ENCODE measurements at places on chromosomes 7 and 10. TPM values are rescaled to one million over a fixed set of nuclear protein-coding genes. Genes with fewer than 3 reads are reported as not detected.

GRCh38 chr7:103691291-103691690, 245.3 kb upstream of the SLC26A5 start:
- H3K36me3 ChIP-seq, result no peaks in the 10 kb centered on the region
- DNase-seq, result no peak
- no peak overlapping the region for H3K4me3 ChIP-seq
- H3K4me1 ChIP-seq, result no peaks in the 10 kb centered on the region
- no peak overlapping the region for H3K27ac ChIP-seq
- no peaks in the 10 kb centered on the region for H3K27me3 ChIP-seq

DNA sequence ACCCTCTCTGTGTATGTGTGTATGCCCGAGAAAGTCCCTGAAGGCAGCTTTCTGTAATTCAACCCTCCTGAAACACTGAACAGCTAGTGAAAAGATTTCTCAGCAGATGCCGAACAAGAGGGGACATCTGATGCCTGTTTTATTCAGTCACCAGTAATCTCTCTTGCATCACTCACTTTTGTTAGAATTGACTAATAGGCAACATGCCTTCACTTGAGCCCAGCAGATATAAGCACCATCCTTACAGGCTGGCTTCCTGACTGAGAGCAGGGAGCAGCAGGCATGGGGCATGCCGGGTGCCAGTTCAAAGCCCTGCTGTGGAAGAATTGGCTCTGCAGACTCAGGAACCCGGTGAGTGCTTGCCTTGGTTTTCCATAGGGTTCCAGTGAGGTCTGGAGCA, at the start of gene ABCA13:
TSS of gene ABCA13 (plus strand) at position 257 of the 400 bp plus-strand sequence. CDS start at position 283, 26 bp downstream.
- H3K36me3 ChIP-seq, result no peaks in the 10 kb centered on the region
- H3K27me3 ChIP-seq, result no peaks in the 10 kb centered on the region
- H3K4me1 ChIP-seq, result no peaks in the 10 kb centered on the region
- H3K4me3 ChIP-seq, result no peak within 1 kb of the TSS

DNA sequence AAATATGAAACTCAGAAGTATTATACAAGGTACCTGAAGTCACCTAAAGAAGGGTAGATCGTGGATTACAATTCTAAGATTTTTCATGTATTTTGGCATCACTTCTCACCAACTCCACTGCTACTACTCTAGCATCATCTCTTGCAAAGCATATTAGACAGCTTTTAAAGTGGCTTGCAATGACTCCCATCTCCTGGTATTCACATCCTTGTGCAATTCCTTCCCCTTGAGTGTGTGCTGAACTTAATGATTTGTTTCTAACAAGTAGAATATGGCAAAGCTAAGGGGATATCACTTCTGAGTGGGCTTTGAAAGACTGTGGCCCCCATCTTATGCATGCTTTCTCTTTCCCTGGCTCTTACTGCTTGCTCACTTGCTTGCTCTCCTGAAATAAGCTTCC, 280.2 kb downstream of the SNX13 start:
- H3K4me3 ChIP-seq, result no peak overlapping the region
- H3K27me3 ChIP-seq, result no peaks in the 10 kb centered on the region
- no peaks in the 10 kb centered on the region for H3K4me1 ChIP-seq
- no peak for DNase-seq
- H3K36me3 ChIP-seq, result no peaks in the 10 kb centered on the region

DNA sequence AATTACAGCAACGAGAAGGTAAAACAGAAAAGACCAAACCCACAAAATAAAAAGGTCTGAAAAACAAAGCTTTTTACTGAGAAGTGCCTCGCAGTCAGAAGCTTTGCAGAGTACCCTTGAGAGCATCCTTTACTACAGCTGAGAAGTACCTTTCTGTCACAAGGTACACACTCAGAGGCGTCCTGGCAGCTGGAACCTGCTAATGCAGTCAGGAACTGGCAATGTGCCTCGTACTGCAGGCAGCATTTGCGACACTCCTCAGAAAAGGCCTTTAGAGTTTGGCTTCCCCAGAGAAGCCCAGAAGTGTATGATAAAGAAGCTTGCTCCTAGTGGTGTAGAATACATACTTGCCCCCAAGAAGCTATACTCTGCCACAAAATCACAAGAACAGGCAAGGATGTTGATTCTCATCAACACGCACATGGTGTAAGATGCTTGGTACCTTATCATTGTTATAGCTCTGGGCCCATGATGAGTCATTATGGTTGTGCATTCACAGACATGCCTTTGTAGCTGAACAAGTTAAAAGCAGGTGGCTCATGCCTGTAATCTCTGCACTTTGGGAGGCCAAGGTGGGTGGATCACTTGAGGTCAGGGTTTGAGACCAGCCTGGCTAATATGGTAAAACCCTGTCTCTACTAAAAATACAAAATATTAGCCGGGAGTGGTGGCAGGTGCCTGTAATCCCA, 2.0 kb upstream of the GTPBP4 start:
- no peak overlapping the region for H3K4me3 ChIP-seq
- H3K27ac ChIP-seq, result no peak overlapping the region
- no peak for DNase-seq
- peaks cover 11% of the 10 kb centered on the region for H3K36me3 ChIP-seq

- no peaks in the 10 kb centered on the region for H3K4me1 ChIP-seq
- no peaks in the 10 kb centered on the region for H3K27me3 ChIP-seq
- H3K27ac ChIP-seq, result no peak overlapping the region
- DNase-seq, result no peak
- no peaks in the 10 kb centered on the region for H3K36me3 ChIP-seq
Measured at GRCh38 chr7:117772421-117772820, 100.8 kb downstream of the CTTNBP2 start.

- H3K4me3 ChIP-seq, result no peak overlapping the region
- DNase-seq, result no peak
- H3K27ac ChIP-seq, result no peak overlapping the region
- H3K4me1 ChIP-seq, result no peaks in the 10 kb centered on the region
- H3K36me3 ChIP-seq, result no peaks in the 10 kb centered on the region
Measured at GRCh38 chr7:153521370-153521769, 530.8 kb upstream of the DPP6 start.

- no peaks in the 10 kb centered on the region for H3K36me3 ChIP-seq
- no peak overlapping the region for H3K27ac ChIP-seq
- H3K27me3 ChIP-seq, result no peaks in the 10 kb centered on the region
- no peaks in the 10 kb centered on the region for H3K4me1 ChIP-seq
- no peak overlapping the region for H3K4me3 ChIP-seq
- no peak for DNase-seq
Measured at GRCh38 chr7:51587604-51588003, 271.0 kb upstream of the COBL start.

- H3K36me3 ChIP-seq, result no peaks in the 10 kb centered on the region
- H3K4me3 ChIP-seq, result no peak overlapping the region
- peaks cover 10% of the 10 kb centered on the region for H3K4me1 ChIP-seq
- H3K27me3 ChIP-seq, result no peaks in the 10 kb centered on the region
- H3K27ac ChIP-seq, result no peak overlapping the region
Measured at GRCh38 chr7:35781200-35781701, 19.6 kb upstream of the SEPTIN7 start.

DNA sequence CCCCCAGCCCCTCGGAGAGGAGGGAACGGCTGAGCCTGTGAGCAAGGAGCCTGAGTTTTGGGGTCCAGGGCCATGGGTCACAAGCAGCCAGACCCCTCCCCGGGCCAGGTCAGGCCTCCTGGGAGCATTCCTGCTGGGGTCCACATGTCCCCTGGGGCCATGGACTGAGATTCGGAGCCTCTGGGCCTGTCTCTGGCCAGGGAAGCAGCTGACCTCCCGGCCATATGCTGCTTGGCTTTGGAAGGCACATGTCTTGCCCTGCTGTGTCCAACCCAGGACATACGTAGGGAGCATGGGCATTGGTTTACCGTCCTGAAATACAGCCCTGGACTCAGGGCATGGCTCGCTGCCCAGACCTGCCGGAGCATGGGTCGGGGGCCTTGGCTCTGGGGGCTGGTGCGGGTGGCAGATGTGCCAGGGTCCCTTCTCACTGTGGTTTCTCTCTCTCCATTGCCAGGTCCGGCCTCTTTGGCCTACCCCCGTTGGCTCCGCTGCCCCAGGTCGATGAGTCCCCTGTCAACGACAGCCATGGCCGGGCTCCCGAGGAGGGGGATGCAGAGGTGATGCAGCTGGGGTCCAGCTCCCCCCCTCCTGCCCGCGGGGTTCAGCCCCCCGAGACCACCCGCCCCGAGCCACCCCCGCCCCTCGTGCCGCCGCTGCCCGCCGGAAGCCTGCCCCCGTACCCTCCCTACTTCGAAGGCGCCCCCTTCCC, 7.3 kb downstream of the PWWP2B start:
- H3K27ac ChIP-seq, result no peak overlapping the region
- H3K36me3 ChIP-seq, result no peaks in the 10 kb centered on the region
- no peak for DNase-seq
- no peak overlapping the region for H3K4me3 ChIP-seq
- no peaks in the 10 kb centered on the region for H3K27me3 ChIP-seq

DNA sequence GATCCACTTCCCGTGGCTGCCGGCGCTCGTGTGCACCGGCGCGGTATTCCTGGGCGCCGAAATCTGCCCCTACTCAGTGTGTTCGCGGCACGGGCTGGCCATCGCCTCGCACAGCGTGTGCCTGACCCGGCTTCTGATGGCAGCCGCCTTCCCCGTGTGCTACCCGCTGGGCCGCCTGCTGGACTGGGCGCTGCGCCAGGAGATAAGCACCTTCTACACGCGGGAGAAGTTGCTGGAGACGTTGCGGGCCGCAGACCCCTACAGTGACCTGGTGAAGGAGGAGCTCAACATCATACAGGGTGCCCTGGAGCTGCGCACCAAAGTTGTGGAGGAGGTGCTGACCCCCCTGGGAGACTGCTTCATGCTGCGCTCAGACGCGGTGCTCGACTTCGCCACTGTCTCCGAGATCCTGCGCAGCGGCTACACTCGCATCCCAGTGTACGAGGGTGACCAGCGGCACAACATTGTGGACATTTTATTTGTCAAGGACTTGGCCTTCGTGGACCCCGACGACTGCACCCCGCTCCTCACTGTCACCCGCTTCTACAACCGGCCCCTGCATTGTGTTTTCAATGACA, 1.3 kb downstream of the CNNM1 start:
- no peak for DNase-seq
- H3K4me1 ChIP-seq, result no peaks in the 10 kb centered on the region
- H3K27ac ChIP-seq, result no peak overlapping the region
- no peaks in the 10 kb centered on the region for H3K36me3 ChIP-seq

GRCh38 chr7:129781928-129782817, 170.6 kb downstream of the UBE2H start:
- H3K27ac ChIP-seq, result no peak overlapping the region
- H3K27me3 ChIP-seq, result no peaks in the 10 kb centered on the region
- no peak overlapping the region for H3K4me3 ChIP-seq
- no peak for DNase-seq

DNA sequence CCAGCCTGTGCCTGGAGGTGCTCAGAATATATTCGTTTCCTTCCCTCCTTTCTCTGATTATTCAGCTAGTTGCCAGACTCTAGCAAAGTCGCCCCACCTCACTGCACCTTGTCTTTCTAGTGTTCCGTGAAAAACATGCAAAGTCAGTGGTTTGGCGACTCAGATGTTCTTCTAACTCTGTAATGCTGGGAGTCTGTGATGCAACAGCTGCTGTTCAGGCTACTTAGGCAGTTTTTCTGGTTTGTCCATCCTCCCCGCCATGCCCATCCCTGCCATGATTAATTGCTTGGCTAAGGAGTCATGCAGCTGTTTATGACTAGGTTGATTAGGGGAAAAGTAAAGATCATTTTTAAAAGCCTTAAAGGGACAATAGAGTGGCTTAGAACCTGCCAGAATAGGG, 99.4 kb downstream of the MTPN start:
- H3K27me3 ChIP-seq, result no peaks in the 10 kb centered on the region
- H3K4me3 ChIP-seq, result no peak overlapping the region
- no peak overlapping the region for H3K27ac ChIP-seq
- no peak for DNase-seq

DNA sequence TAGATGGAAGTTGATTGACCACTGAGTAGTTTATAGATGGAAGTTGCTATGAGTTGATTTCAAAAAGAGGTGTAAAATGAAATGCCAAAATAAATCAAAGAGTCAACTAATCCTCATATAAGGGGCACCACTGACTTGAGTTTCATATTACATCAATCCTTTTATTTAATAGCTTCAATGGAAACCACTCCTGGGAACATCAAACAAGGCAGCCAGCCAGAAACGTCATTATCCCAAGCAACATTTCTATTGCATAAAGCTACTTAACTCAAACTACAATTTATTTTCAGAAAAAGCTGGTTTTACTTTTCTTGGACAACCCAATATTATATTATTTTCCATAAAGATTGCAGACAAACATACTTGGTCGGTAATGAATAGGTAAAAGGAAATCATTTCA, 162.1 kb downstream of the TSPAN12 start:
- no peaks in the 10 kb centered on the region for H3K36me3 ChIP-seq
- no peak for DNase-seq
- no peaks in the 10 kb centered on the region for H3K4me1 ChIP-seq

- no peak overlapping the region for H3K27ac ChIP-seq
- no peak for DNase-seq
- no peaks in the 10 kb centered on the region for H3K27me3 ChIP-seq
- no peak overlapping the region for H3K4me3 ChIP-seq
Measured at GRCh38 chr7:30906014-30906413, 5.6 kb upstream of the AQP1 start.

DNA sequence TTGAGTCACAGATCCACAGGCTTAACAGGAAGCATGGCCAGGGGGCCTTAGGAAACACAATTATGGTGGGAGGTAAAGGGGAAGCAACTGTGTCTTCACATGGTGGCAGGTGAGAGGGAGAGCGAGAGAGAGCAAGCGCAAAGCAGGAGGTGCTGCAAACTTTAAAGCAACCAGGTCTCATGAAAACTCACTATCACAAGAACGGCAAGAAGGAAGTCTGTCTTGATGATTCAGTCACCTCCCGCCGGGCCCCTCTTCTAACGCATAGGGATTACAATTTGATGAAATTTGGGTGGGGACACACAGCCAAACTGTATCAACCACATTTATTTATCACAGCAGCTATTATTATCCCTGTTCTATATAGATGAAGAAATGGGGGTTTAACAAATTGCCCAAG, 201.6 kb downstream of the DPP6 start:
- no peak for DNase-seq
- no peaks in the 10 kb centered on the region for H3K27me3 ChIP-seq
- H3K4me3 ChIP-seq, result no peak overlapping the region
- no peaks in the 10 kb centered on the region for H3K4me1 ChIP-seq
- H3K27ac ChIP-seq, result no peak overlapping the region

- no peaks in the 10 kb centered on the region for H3K36me3 ChIP-seq
- no peak overlapping the region for H3K27ac ChIP-seq
- DNase-seq, result no peak
- H3K27me3 ChIP-seq, result no peaks in the 10 kb centered on the region
- H3K4me1 ChIP-seq, result no peaks in the 10 kb centered on the region
Measured at GRCh38 chr10:48523212-48523819, 81.6 kb downstream of the ARHGAP22 start.

Gene PRKAR2B
- total RNA-seq, result 0.67 TPM

Gene C7orf57
- total RNA-seq, result not detected

Gene ADRA2A
- total RNA-seq, result 0.04 TPM

Gene SKAP2
- total RNA-seq, result 24.4 TPM

Gene SYCE1
- not detected for total RNA-seq

Gene TCAF2
- total RNA-seq, result 0.11 TPM

Gene PLCE1
- not detected for total RNA-seq

Measured in Karpas-422 (cell line).